ENCODE measurements at places on chromosomes 2 and 18.

DNA sequence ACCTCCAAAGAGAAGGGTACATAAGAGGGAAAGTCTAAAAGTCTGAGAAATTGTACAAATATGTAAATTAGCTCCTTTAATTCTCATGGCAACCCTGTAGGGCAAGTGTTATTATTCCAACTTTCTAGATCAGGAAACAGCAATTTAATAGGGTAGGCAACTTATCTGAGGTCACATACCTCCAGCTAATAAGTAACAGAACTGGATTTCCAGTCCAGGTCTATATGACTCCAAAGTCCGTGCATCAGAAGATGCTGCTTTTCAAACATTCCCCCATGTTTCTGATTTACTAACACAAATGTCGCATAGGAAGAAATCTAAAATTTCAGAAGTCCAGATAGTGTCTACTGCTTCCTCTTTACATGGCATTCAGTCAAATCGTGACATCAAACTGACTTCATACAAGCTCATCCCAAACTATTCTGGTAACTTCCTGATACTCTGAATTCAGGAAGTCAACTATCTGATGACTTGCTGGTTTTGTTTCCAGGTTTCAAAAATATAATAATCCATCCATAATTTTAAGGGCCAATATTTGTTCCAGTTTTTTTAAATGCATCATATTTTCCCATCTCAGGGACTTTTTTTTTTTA lies 419.3 kb upstream of the ACVR2A start:
- DNase-seq = no peak

DNA sequence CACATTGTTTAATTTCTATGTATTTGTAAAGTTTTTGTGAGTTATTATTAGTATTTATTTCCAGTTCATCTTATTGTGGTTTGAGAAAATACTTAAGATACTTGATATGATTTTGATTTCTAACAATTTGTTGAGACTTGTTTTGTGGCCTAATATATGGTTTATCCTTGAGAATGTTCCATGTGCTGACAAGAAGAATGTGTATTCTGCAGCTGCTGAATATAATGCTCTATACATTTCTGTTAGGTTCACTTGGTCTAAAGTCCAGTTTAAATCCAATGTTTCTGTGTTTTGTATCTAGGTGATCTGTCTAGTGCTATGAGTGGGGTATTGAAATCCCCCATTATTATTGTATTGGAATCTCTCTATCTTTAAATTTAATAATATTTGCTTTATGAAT lies 201.3 kb downstream of the FSIP2 start:
- no peak for DNase-seq

- no peak for DNase-seq
These were observed 187.8 kb upstream of the MEX3C start for GRCh38 chr18:51385270-51385669.

DNA sequence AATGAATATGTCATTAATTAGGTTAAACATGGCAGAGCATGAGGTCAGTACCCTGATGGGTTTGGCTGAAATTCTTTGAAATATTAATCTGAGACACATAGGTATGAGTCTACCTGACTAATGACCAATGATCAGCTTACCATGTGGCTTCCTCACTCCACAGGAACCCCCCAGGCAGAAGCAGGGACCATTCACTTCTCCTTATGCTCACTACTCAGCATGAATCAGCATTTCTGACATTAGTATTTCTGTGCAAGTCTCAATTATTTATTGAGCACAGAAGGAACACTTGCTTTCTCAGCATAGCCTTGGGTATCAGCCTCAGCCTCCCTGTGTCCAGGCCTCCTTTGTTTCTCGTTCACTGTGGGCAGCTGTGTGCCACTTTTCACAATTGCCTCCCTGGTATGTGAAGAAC lies 9.3 kb upstream of the KCNE4 start:
- DNase-seq = no peak
